ENCODE measurements at places on chromosomes 1 and 21.
A peak's percentile ranks its signal among the peaks of the same experiment; 100 is the strongest.

GRCh38 chr21:46060596-46061061, 37.3 kb upstream of the COL6A2 start:
- DNase-seq: no peak

GRCh38 chr1:235229868-235230267, 68.8 kb upstream of the RBM34 start:
- DNase-seq: no peak

DNA sequence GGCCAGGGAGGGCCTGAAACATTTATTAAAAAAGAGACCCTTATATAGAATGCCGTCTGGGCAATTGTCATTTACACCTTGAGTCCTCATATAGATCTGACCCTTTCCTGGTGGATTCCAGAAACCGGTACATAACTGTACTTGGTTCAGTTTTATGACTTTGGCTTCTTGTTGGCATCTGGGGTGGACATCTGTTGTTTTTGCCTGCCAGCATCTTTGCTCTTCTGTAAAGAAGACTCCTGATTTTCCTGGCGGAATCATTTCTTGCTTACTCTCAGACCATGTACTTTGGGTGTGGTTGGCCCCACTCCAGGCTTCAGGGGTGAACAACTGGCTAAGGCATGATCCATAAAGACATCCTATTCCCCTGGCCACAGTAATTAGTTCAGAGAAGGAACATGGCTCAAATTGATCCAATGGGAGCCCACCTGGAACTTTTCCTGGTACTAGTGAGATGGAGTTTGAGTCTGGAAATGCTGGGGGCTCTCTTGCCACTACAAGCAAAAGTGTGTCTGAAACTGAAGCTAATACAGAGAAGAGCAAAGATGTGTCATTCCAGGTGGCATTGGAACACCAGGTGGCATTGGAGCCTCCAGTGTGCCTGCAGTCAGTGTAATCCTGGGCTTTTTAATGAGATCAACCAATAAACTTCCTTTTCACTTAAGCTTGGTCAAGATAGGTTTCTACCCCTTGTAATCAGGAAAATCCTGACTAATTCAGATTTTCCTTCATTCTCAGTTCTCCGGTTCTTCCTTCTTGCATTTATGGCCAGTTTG, 332.5 kb upstream of the CAMK1G start:
- no peak for DNase-seq

DNA sequence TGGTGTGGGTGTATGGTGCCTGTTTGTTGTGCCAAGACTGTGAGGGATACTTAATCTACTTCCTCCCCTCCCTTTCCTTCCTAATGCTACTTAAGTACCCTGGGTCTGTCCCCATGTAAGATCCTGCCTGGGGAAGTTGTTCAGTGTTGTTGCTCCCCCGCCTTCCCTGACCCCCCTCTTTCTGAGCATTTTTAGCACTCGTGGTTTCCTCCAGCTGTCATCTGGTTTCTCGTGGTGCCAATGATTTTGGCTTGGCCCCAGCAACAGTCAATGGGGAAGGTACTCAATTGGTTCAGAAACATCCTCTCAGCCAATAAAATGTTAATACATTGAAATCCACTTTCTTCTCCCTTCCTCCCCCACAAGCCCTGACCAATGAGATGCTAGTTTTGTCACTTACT, 8.0 kb upstream of the B4GALT3 start:
- peak; percentile 78 for DNase-seq

DNA sequence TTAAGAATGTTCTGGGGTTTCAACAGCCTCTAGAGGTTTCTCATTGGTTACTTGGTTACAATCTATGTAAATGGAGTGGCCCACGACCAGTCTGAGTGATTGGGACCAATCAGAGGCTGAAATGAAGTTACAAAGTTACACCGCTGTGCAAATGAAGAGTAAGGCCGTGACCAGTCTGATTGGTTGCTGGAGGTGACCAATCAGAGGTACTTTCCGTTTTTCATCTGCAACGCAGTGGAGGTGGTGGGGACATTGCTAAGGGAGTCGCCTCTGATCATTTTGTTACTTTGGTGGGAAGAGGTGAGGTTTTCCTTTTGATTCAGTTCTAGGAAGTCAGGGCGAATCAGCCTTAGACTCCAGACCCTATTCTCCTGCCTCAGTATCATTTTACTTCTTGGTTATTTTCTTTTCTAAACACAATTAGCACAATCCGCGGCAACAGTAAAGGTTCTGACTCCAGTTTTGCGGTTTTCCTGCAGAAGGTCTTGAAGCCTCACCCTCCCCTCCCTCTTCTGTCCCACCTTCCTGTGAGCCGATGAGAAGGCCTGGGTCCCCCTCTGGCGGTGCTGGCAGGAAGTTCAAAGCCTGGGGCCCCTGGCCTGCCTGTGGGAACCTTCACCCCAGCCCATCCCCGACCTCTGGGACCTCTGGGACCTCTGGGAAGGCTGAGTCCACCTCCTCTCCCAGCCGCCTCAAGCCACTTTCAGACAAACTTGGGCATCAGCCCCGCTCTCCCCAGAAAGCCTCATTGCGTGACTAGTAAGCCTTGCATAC, 38.7 kb upstream of the TTC34 start:
- peak; percentile 12 for DNase-seq

GRCh38 chr1:209769171-209769904, 13.5 kb downstream of the TRAF3IP3 start:
- DNase-seq: peak; percentile 73

GRCh38 chr1:21325231-21325718, 35.0 kb upstream of the ECE1 start:
- DNase-seq: no peak

DNA sequence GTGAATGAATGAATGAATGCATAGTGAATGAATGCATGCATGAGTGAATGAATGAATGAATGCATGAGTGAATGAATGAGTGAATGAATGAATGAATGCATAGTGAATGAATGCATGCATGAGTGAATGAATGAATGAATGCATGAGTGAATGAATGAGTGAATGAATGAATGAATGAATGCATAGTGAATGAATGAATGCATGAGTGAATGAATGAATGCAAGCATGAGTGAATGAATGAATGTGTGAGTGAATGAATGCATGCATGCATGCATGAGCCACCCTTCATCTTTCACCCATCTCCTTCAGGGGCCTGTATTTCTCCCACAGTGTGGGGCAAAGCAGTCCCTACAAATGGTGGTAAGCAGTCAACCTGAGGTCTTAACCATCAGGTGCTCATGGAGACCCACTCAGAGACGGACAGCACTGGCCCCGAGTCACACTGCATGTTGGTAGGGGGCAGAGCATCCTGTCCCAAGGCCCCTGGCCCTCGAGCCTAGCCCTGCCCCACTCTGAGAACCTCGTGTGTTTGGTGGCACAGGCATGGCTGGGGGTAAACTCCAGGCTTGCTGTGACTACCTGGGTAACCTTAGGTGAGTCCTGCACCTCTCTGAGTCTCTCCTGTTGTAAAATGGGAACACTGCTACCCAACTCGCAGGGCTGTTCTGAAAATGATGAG, 28.0 kb upstream of the PAX7 start:
- no peak for DNase-seq

DNA sequence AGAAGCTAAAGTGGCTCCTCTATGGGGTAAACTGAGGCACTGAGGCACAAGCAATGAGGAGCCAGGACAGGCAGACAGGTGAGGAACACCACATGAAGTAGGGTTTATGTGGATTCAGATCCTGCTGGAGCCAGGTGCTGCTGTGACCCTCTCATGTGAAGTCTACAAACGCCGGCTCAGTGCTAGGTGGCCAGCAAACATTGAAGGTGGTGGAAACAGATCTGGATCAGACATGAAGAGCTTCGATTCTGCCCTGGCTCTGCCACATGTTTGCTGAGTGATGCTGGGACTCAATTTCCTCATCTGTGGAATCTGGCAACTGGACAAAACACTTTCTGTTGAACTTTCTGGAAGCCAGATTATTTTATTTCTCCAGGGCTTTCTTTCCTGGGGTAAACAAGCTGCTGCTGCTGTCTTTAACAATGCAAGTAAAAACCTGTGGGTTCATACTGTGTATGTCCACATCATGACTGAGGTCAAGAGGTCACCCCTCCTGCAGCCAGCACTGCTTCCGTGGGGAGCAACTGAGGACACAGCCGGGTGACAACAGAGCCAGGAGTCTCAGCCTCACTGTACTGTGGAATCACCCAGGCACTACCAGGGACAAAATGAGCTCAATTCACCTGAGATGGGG, 33.3 kb downstream of the HMGB4 start:
- no peak for DNase-seq

GRCh38 chr1:167328816-167329483, 108.3 kb downstream of the POU2F1 start:
- no peak for DNase-seq

- DNase-seq: no peak
Observed at GRCh38 chr1:117818456-117818855, 111.0 kb downstream of the GDAP2 start.

GRCh38 chr1:226406401-226406881, 1.5 kb downstream of the PARP1 start:
- DNase-seq: no peak

DNA sequence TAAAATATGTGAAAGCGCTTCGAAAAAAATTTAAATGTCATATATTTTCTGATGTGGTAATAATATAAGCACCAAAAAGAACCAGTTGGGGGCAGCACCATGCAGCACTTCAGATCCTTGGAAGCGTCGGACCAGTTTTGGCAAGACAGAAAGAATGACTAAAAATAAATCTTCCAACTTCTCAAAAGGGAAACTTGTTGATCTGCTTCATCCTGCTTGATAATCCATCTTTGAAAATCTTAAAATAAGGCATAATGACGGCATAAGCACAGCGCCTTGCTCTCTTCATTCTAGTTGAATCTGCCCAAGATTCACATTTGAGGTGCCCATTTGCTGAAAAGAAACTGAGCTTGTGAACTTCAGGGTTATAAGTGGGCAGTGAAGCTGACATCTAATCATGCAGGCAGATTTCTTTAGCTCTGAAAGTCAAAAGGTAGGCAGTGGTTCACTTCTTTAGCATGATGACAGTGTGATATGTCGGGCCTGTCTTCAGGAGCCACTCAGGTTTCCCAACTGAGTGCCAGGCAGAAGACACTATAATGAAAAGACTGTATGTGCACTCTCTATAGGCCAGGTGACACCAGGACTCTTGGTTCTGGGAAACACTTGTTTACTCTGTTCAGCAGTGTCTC, 19.8 kb upstream of the MUTYH start:
- DNase-seq: no peak

DNA sequence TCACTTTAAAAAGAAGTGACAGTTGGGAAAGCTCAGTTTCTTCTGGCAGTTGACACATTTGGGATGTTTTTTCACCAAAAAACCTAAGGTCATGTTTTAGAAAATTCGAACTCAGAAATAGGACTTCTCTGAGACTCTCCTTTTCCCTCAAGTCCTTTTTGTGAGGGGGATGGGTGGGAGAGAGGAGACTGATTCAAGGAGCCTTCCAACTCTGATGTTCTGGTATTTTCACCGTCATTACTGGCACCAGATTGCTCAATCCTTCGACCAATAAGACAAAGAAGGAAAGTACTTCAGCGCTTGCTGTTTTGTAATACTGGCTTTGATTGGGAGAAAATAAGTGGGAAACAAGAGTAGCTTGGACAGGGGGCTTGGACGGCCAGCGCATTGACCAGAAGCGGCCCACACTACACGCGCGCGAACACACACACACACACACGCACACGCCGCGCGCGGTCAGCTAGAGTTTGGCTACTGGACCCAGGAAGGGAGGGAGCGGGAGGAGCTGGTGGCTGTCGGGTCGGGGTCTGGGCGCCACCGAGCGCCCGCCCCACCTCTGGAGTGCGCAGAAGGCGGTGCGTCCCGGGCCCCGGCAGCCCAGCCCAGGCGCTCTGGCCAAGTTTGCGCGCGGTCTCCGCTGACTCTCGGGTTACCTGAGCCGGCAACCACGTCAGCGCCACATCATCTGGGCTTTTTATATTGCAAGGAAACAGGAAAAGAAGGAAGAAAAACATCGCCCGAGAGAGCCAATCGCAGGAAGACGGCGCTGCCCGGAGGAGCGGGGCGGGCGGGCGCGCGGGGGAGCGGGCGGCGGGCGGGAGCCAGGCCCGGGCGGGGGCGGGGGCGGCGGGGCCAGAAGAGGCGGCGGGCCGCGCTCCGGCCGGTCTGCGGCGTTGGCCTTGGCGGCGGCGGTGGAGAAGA, at the start of gene KCNK1:
KCNK1 (plus strand) TSS at position 855 of the 921 bp plus-strand sequence; CDS start at position 921, 66 bp downstream.
- no peak for DNase-seq

DNA sequence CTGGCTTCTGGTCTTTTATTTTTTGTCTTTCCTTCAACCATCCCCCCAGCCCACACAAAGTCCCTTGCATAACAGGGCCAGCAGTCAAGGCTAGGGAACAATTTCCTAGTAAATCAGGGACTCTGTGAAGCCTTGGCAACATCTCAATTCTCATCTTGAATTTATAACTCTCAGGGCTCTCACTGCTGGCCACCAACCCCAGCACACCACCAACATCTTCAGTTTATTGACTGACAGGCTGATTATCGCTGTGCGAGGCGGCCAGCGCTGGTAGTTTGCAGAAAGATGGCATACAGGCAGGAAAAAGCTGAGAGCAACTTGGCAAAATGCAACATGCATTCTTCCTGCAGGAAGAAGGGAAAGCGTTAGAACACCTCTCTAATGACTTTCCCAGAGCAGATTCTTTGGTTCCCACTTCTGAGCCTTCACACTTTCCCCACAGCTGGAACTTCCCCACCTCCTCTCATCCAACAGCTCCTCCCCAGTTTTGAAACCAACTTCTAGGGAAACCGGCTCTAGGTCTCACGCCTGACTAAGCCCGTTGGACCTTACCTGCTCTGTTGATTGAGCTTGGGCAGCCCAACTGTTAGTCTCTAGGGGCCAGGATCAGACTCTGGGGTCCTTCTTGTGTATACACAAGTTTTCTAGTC, 26.3 kb upstream of the CSF1 start:
- no peak for DNase-seq

GRCh38 chr1:146012703-146013558, 8.6 kb downstream of the HJV start:
- no peak for DNase-seq

DNA sequence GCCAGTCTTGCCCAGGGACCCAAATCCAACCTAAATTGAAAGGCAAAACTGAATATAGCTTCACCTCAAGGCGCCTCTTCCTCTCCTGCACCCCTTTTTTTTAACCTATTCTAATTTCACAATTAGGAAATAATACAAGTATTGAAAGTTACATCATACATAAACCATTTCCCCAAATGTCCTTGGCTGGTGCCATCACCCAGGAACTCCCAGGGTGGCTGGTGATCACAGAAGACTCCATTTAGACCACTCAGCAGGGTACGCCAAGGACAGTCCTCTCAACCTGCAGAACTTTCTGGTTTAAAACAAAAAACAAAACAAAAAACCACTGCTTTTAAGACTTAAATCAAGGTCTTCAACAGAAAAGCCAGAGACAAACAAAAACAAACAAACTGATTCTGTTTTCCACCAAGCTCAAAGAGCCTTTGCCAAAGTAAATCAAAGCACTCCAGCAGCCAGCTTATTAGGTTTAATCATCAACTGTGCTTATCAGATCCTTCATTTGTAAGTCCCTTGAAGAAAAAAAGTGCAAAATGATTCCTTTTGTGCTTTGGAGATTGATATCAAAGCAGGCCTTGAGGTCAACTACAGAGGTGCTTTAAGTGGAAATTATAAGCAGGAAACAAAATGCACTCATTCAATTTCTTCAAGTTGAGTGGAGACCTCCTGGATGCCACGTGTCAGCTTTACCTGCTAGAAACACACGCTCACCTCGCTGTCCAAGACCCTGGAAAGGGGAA, 113.0 kb downstream of the ETS2 start:
- no peak for DNase-seq

All from activated T-helper 2 cell treated with anti-CD3 and anti-CD28 coated beads, Interferon-gamma antibody, Interleukin-2, Interleukin-4, amounts not matched to agents 10 μg/mL and 5 μg/mL and 100 μg/mL, durations not matched to agents 14 hours and 24 hours and 36 hours (primary cell).